ENCODE measurements at places on chromosomes 5 and 9.

- DNase-seq: no peak
These were observed 468.5 kb downstream of the NFIB start for GRCh38 chr9:13845460-13845859.

DNA sequence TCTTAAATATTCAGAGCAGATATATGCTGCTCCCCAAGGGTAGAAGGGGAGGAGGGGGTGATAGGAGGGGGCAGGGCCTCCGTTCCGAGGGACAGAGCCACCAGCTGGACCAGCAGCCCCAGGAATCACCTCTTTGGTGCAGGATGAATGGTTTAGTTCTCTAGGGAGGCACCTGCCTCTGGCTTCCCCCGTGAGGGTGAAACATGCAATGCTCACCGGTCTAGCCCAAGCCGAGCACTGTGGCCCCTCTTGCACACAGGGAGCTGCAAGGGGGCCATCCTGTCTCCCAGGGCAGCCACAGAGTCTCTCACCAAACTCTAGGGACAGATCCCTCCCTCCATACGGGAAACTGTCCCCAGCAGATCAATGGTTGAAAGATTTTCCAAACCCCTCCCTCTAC, 163.7 kb downstream of the DAB2IP start:
- DNase-seq: no peak

DNA sequence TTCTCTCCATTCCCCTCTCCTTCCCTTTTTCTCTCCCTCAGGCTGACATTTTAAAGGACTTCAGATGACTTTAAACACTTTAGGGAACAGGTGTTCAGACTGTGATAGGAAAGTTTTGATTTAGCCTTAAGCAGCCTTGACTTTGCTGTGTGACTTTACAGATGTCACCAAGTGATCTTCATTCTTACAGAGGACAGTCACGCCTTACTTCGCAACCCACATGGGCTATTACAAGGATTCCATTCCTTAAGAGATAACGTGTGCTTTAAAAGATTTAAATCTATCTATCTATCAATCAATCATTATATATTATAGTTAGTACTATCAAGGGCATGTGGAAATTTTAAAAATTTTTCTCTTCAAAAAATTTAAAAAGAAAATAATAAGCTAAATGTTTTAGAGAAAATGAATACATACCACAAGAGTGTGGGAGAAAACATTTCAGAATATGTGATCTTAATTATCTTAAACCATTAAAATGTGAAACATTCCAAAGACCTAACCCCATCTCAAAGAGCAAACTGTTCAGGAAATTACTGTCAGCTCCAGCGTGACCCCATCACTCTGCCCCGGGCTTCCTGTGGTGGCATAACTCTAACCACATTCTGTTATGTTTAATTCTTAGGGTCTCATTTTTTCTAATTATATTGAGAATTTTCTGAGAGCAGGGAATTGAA, 530.5 kb downstream of the SEMA5A start:
- no peak for DNase-seq

GRCh38 chr9:6354072-6354686, 26.0 kb downstream of the TPD52L3 start:
- DNase-seq: peak; percentile 16

- no peak for DNase-seq
These were observed 20.8 kb upstream of the PTBP3 start for GRCh38 chr9:112354081-112354743.

DNA sequence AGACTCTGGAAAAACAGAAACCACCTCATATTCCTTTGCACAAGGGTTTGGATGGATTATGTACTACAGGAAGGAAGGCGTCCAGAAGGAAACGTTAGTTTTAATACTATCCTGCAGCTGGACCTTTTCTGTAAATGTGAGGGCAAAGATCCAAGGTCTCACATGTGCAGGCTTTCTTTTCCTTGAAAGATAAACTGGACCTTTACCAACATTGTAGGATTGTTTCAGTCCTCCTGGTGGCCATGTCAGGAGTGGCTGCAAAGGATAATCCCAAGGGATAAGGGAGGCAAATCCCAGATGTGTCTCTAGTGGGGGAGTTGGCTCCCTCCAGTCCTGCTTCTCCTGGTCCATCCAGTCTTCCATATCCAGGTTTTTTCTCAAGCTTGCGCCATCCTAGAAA, 397.5 kb downstream of the HTR1A start:
- no peak for DNase-seq

- DNase-seq: no peak
These were observed 47.6 kb downstream of the DCP2 start for GRCh38 chr5:113024076-113024697.

- no peak for DNase-seq
These were observed 31.6 kb upstream of the ELL2 start for GRCh38 chr5:95993266-95993665.

DNA sequence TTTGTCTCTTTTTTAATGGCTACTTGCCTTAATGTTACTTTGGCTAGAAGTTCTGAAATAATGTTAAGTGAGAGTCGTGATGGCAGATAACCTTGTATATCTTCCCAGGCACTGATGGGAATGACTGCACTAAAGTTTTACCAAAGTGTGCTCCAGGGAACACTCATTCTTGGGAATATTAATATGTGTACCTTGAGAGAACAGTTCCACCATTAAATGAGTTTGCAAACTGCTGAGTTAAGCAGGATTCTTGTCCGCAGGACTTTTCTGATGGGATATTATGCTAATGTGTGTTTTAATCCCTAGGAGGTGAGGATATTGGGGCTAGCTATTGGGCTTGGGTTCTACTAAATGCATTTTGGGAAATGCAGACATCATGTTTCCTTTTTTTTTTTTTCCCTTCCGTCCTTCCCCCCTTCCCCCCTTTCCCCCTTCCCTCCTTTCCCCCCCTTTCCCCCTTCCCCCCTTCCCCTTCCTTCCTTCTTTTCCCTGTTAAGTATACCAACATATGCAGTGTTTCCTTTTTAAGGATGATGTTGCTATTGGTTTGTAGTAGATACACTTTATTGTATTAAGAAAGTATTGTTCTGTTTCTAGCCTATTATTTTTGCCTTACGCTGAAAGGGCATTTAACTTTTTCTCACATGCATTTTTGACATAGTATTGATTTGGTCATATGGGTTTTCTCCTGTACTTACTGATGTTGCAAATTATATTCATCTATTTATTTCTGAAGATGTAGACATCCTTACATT, 15.5 kb downstream of the ZBTB34 start:
- DNase-seq: no peak

GRCh38 chr9:84304166-84304565, 36.4 kb downstream of the SLC28A3 start:
- DNase-seq: no peak

DNA sequence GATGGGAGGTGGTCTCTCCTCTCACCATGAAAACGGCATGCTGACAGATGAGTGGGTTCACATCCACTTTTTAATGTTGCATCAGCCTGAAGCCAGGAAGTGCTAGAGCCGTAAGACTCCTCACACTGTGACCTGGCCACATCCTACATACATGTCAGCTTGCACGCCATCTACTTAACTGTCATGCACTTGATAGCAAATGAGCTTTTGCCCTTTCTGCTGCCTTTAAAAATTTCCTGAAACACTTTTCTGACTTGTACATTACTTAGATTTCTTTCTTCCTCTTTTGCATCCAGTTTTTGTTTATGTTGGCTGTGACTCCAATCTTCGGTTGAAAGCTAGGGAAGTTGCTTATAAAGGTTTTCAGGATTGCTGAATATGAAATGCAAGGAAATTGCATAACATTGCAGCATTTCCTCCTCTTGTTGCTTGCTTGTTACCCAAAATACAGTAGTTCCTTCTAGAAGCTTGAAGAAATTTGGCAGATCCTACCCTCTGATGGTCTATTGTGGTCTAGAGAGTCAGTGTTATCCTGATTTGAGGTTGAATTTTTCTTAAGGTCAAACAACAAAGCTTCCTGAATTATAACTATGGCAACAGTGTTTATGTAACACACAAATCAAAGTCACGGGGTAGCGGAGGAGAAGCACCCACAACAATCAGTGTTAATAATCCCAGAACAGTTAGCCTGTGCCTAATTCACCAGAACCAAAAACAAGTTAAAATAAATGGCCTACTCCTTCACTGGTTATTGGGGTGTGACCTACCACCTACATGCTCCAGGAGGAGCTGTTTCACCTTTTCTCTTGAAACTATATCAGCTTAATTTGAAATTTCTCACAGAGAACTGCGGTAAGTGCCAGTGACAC, 232.5 kb downstream of the ARHGAP26 start:
- peak; percentile 82 for DNase-seq

DNA sequence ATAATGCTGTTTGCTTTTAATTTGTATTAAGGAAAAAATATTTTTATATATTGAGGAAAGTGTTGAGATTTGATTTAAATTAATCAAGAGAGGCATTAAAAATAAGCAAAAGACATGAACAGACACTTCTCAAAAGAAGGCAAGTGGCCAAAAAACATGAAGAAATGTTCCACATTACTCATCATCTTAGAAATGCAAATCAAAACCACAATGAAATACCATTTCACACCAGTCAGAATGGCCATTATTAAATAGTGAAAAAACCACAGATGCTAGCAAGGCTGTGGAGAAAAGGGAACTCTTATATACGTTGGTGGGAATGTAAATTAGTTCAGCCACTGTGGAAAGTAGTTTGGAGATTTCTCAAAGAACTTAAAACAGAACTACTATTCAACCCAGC, 45.9 kb downstream of the RANBP17 start:
- DNase-seq: no peak

DNA sequence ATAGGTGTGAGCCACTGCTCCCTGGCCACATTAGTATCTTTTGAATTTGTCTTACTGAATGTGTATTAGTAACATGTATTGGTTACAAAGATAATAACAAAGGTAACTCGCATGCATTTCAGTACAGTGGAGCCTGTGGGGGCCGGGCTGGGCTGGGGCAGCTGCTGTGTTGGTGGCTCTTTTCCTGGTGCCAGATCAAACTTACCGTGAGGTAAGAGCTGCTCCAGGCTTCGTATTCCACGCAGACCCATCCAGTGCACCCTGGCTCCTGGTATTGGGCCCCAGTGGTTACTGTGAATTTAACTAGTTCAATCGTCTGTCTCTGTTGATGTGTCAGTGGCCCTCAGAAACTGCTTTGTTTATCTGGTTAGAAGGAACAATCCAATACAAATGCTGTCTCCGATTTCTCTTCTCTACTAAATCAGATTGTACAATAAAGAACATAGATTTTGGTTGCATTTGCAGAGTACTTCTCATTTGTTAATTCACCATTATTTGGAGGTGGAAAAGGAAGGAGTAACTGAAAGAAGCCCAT, 15.6 kb downstream of the PRRC2B start:
- no peak for DNase-seq

- DNase-seq: no peak
These were observed 406.0 kb downstream of the PRELID2 start for GRCh38 chr5:145429170-145429569.

DNA sequence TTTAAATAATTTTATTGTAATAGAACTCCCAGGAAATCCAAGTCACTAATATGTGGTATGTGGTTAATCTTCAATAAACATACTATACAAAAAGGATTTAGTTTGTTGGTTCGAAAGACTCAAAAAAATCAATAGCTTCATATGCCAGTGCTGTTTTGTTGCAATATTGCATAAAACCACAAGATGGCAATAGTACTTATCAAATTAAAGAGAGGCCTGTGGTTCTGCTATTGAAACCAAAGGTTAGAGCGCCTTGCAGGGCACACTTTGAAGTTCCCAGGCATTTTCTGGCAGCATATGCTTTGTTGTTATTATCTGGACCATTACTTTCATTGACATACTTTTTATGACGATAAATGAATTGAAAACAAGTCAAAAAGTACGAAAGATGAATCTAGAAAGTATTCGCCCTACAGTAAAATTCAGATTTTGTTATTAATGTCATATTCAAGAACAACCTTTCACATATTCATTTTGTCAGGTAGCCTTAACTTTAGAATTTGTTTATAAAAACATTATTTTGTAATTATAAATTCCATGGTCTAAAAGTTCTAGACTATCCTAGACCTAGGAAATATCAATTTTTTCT, 316.3 kb downstream of the MCTP1 start:
- DNase-seq: peak; percentile 10

GRCh38 chr9:92295827-92296258, 2.3 kb upstream of the IARS1 start:
- DNase-seq: no peak

GRCh38 chr9:107600060-107600573, 110.5 kb upstream of the KLF4 start:
- DNase-seq: no peak

DNA sequence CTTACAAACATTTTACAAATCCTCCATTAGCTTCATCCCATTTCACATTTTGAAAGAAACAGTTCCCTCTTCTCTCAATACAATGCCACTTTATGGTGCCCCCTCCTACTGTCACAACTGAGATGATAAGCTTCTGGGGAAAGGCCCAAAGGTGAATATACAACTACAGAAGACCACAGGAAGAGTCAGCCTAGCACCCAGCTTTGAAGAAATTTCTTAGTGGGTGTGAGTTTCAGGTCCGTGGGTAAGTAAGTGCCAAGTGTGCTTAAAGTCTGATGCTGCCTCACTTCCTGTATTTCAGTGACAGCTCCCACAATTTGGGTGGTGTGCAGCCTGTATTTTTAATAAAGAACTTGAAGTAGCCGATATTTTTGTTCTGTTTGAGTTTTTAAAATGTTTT, 68.1 kb downstream of the ARHGEF28 start:
- no peak for DNase-seq

- no peak for DNase-seq
These were observed 46.2 kb upstream of the TUSC1 start for GRCh38 chr9:25724424-25724823.

DNA sequence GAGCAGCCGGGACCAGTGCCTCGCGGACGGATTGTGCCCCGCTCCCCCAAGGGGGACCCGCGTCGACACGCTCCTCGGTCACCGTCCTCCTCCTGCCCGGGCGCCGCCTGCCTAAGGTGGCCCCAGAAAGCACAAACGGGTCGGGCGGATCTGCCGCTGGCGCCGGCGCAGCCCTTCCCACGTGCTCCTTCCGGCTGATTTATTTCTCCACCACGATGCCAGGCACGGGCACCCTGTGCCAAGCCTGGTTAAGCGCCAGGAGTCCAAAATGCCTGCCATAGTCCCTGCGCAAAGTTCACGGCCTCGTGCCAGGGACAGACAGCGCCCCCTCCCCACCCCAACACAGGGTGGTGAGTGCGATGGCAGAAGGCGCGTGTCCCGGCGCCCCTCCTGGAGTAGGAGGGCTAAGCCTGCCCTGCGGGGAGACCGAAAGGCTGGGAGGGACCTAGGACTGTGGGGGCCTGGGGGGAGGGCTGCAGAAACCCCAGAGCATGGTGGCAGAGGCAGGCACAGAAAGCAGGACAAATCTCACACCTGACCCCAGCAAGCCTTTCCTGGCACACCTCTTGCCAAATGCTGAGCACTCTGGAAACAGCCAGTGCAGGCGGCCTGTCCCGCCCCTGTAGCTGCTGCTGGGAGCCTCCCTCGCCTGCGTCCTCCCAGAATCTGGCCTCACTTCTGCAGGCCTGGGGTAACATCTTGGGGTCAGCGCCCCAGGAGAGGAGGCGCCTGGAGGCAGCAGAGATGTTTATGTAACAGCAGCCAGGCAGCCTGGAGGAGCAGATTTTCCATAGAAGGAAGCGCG, 1.1 kb upstream of the NOTCH1 start:
- peak; percentile 73 for DNase-seq

GRCh38 chr9:21656776-21657674, 145.4 kb upstream of the MTAP start:
- no peak for DNase-seq
